ENCODE measurements at places on chromosomes 2 and 18. TPM values are rescaled to one million over a fixed set of nuclear protein-coding genes. Genes with fewer than 3 reads are reported as not detected.

DNA sequence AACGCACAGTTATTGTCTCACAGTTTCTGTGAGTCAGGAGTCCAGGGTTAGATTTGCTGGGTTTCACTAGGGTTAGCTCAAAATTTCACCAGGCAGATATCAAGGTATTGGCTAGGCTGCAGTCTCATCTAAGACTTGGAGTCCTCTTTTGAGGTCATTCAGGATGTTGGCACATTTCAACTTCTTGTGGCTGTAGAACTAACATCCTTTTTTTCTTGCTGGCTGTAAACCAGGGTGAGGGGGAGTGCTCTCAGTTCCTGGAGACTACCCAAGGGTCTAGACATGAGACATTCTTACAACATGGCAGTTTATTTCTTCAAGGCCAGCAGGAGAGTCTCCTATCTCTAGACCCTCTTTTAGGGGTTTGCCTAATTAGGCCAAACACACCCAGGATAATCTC lies 12.8 kb upstream of the CAVIN2 start:
- DNase-seq, result no peak
- no peaks in the 10 kb centered on the region for H3K36me3 ChIP-seq
- no peaks in the 10 kb centered on the region for H3K27me3 ChIP-seq
- H3K27ac ChIP-seq, result no peak overlapping the region

Gene KCNS3
- 7.9 TPM for total RNA-seq

- no peak overlapping the region for H3K27ac ChIP-seq
- H3K4me1 ChIP-seq, result peaks cover 4% of the 10 kb centered on the region
- DNase-seq, result no peak
- H3K4me3 ChIP-seq, result no peak overlapping the region
These were observed 94.2 kb downstream of the EPHA4 start for GRCh38 chr2:221477714-221478484.

GRCh38 chr2:240278661-240279060 lies 138.2 kb upstream of the OTOS start:
- H3K4me1 ChIP-seq, result no peaks in the 10 kb centered on the region
- H3K27ac ChIP-seq, result no peak overlapping the region
- no peaks in the 10 kb centered on the region for H3K36me3 ChIP-seq
- H3K27me3 ChIP-seq, result peaks cover 41% of the 10 kb centered on the region
- no peak for DNase-seq
- H3K4me3 ChIP-seq, result no peak overlapping the region
